ENCODE measurements at places on chromosomes 7 and 10.

DNA sequence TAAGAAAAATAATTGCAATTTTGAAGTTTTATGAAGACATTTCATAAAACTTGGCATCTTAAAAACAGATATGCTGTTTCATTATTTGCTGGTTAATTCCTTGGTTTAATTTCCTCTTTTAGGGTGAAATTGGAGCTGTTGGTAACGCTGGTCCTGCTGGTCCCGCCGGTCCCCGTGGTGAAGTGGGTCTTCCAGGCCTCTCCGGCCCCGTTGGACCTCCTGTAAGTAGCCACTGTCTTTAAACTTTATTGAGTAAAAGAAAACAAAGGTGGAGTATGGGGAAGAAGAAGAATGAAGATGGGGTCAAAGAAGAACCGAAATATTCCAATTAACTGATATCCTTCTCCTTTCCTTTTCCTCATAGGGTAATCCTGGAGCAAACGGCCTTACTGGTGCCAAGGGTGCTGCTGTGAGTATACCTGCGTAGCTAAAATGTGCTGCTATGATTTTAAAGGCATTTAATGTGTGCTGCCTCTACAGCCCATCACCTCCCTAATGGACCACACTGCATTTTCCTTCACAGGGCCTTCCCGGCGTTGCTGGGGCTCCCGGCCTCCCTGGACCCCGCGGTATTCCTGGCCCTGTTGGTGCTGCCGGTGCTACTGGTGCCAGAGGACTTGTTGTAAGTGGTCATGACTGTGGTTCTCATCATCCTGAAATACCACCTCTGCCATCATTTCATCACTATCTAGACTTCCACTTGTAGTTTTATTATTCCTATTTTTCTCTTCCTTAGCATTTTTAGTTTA is 14.7 kb downstream of the COL1A2 start:
- no peak for DNase-seq

DNA sequence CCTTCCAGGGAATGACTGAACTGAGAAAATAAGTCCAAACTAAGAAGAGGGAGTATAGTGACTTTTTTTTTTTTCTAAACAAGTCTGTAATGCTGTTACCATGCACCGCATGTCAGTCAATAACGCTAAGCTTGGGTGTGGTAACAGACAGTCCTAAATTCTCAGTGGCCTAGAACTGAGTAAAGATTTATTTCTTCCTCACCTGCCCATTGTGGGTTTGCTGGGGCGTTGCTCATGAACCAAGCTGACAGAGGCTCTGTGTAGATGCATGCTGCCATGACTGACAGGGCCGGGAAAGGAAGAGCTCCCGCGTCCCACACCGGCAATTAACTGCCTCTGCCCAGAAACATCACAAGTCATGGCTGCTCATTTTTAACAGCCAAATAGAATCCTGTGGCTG is 25.5 kb upstream of the PRKG1 start:
- DNase-seq: no peak

- DNase-seq: no peak
Observed at GRCh38 chr10:75597773-75598440, 166.5 kb downstream of the LRMDA start.

DNA sequence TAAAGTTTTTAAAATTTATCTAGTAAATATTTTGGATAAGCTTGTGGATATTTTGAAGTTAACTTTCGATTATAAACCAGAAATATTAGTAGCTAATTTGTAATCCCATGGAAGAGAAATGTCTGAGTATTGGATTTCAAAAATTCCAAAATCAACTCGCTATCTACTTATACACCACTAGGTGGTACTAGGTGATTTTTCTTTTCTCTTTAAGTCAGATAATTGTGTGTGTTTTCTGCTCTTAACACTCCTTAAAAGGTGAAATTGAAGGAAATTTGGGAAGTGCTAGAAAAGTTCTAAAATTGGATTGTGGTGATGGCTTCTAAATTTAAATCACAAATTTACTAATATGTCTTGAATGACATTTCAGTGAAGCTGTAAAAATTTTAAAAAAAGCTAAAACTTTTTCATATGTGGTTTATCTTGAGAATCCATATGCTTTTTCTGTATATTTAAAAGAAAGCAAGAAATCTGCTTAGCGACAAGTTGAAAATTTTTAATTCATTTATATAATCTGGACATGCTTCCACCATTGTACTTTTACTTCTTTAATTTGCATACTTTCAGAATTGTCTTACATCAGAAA is 90.2 kb downstream of the IPMK start:
- DNase-seq: no peak

DNA sequence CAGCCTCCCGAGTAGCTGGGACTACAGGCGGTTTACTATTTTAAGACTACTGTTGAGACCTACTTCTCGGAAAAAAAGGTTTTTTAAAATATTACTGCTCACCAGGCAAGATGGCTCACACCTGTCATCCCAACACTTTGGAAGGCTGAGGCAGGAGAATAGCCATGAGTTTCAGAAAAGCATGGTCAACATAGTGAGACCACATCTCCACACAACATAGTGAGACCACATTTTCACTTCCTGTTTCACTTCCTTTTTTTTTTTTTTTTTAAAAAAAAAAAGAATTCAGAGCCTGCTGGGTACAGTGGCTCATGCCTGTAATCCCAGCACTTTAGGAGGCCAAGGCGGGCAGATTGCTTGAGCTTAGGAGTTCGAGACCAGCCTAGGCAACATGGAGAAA is 46.5 kb downstream of the SVOPL start:
- no peak for DNase-seq

DNA sequence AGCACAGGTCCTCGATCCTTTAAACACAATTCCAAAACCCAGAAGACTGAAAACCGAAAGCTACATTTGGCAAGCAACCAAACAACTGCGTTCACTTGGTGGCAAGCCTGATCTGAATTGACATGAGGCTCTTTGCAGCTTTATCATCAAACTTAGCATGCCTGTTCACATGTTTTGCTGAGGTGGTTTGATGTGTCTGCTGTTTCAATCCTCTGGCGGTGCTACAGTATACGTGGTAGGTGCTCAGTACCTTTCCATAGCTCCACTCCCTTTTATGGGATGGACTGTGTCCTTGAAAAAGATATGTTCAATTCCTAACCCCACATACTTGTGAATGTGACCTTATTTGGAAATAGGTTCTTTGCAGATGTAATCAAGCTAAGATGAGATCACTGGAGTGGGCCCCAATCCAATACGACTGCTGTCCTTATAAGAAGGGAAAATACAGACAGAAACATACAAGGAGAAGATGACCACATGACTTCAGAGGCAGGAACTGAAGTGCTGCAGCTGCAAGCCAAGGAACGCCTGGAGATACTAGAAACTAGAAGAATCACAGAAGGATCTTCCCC is 33.4 kb downstream of the CCDC6 start:
- DNase-seq: no peak

- DNase-seq: no peak
Observed at GRCh38 chr10:92027141-92027540, 103.6 kb downstream of the BTAF1 start.

Data from activated CD8-positive, alpha-beta memory T cell treated with anti-CD3 and anti-CD28 coated beads for 4 hours (primary cell).